ENCODE measurements at places on chromosomes 11 and 22. TPM values are rescaled to one million over a fixed set of nuclear protein-coding genes. Genes with fewer than 3 reads are reported as not detected.

- DNase-seq = no peak
These were observed 871 bp downstream of the SLC35E4 start for GRCh38 chr22:30636226-30637077.

RASL10A gene
- total RNA-seq = not detected

DNA sequence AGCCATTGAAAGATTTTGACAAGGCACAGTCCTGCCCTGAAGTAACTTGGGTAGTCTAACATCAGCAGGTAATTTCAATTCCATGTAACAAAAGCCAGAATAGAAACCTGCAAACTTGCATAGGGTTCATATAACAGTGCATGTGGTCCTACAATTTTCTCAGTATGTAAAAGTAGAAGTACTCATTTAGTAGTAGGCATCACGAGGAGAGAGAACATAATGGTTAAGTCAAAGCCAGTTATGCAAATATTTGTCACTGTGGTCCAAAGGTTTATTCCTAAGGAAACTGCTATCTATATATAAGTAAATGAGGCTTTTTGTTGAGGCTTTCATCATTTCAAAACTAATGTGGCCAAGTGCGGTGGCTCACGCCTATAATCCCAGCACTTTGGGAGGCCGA is 10.1 kb downstream of the ATP5MG start:
- no peak for DNase-seq

DNA sequence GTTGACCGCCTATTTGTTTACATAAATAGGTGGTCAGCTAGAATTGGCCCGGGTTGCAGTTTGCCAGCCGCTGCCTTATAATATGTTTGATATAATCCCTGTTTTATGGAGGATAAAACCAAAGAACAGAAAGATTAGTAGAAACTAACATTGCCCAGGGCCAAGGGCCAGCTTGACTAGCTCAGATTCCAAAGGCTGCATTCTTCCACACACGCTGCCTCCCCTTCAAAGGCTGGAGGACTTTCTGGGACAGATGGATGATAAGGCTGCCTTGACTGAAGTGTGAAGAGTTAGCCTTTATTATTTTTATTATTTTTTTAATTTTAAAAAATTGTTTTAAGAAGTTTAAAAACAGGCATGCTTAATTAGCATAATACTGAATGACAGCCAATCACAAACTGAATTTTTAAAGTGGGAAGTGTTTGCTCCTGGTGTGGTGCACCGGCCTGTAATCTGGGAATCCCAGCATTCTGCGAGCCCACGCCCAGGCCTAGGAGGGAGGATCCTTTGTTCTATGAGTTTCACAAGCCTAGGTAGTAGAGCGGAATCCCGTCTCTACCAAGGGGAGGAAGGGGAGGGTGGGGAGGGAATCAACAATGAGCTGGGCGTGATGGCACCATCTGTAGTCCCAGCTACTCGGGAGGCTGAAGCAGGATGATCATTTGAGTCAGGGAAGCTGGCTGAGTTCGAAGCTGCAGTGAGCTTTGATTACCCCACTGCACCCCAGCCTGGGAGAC is 114.9 kb downstream of the NAV2 start:
- DNase-seq = no peak

PRG3 gene
- total RNA-seq = not detected

DNA sequence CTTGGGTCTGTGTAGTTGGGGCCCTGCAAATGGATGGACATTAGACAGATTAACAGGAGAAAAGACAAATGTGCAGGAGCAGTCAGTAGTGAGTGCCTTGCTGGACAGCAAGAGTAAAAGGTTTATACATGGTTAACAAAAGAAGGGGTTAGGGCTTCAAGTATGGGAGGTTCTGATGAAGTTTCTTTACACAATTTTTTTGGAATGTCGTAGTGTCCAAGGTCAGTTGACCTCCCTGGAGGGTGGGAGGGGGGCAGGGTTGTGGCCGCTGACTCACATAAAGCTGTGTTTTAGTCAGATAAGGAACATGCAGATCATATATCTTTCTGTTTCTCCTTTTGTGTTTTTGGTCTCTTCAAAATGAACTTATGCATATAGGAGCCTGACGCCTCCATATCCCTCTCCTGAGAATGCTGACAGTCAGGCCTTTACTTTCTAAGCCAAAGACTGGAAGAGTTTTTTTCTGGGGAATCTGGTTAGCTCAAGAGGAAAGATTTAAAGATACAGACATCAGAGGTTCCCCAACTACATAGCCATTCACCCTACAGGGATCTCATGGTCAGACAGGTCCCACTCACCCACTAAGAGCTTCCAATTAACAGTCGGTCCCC is 134.3 kb downstream of the NECTIN1 start:
- no peak for DNase-seq
